ENCODE measurements at places on chromosomes 2 and 18. TPM values are rescaled to one million over a fixed set of nuclear protein-coding genes. Genes with fewer than 3 reads are reported as not detected.

The VWC2L gene
- 0.08 TPM for total RNA-seq

GRCh38 chr2:10438688-10439087 is 9.4 kb downstream of the ODC1 start:
- no peak for DNase-seq

GRCh38 chr2:138298120-138298814 is 203.3 kb upstream of the SPOPL start:
- DNase-seq, result no peak

- DNase-seq, result peak; percentile 84
Measured at GRCh38 chr2:237482485-237482884, 4.6 kb upstream of the MLPH start.

- no peak for DNase-seq
Measured at GRCh38 chr2:175251425-175252041, 70.0 kb upstream of the ATP5MC3 start.

Measured in cardiac septum (tissue), 1 donor.